ENCODE measurements at places on chromosomes 12 and 14. TPM values are rescaled to one million over a fixed set of nuclear protein-coding genes. Genes with fewer than 3 reads are reported as not detected.

The DCAF4 gene
- total RNA-seq: 6.6 TPM

The IL26 gene
- total RNA-seq: not detected

The TPI1 gene
- 189 TPM for total RNA-seq

The KLRB1 gene
- total RNA-seq: 0.84 TPM

The HCAR2 gene
- not detected for total RNA-seq

The SERPINA10 gene
- total RNA-seq: not detected

- H3K4me1 ChIP-seq: peaks cover 19% of the 10 kb centered on the region
Observed at GRCh38 chr12:6529291-6529737, 5.0 kb upstream of the GAPDH start.

- no peaks in the 10 kb centered on the region for H3K27me3 ChIP-seq
- H3K36me3 ChIP-seq: no peaks in the 10 kb centered on the region
- H3K27ac ChIP-seq: no peak overlapping the region
- DNase-seq: no peak
- H3K4me3 ChIP-seq: no peak overlapping the region
Observed at GRCh38 chr12:55983232-55983842, 9.5 kb downstream of the RAB5B start.

DNA sequence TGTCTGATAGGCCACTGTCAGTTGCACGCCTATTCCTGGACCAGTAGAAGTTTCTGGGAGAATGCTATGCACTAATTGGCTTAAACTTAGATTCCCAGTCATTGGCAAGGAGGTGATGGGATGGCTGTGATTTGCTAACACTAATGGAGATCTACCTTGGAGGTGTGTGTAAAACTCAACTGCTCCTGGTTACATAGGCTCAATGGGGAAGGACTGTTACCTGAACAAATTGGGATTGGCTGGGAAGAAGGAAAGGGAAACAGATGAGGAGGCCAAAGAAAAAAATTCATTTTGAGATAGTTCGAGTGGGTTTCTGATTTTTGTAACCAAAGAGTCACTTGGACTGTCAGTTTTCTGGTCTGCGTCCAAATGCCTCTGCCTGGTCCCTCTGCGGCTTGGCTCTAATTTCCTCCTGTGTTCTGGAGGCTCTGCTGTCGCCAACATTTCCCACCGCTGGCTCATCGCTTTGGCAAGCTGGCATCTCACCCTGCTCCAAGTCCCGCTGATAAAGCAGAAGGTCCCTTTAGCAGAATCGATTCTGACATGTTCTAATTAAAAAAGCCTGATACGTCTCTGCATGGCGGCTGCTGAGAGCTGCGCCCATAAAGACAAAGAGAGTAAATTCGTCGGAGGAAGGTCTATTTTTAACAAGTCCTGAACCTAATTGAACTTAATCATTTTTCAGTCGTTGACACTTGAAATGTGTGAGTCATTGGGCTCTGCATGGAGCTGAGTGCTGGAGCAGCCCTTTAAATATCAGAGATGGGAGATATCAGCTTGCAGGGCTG lies 2.0 kb upstream of the CCDC63 start:
- H3K36me3 ChIP-seq: no peaks in the 10 kb centered on the region
- H3K4me1 ChIP-seq: no peaks in the 10 kb centered on the region
- DNase-seq: no peak

- DNase-seq: no peak
- no peak overlapping the region for H3K4me3 ChIP-seq
- H3K27ac ChIP-seq: no peak overlapping the region
- H3K36me3 ChIP-seq: no peaks in the 10 kb centered on the region
Observed at GRCh38 chr12:26402648-26403047, 207.3 kb downstream of the SSPN start.

DNA sequence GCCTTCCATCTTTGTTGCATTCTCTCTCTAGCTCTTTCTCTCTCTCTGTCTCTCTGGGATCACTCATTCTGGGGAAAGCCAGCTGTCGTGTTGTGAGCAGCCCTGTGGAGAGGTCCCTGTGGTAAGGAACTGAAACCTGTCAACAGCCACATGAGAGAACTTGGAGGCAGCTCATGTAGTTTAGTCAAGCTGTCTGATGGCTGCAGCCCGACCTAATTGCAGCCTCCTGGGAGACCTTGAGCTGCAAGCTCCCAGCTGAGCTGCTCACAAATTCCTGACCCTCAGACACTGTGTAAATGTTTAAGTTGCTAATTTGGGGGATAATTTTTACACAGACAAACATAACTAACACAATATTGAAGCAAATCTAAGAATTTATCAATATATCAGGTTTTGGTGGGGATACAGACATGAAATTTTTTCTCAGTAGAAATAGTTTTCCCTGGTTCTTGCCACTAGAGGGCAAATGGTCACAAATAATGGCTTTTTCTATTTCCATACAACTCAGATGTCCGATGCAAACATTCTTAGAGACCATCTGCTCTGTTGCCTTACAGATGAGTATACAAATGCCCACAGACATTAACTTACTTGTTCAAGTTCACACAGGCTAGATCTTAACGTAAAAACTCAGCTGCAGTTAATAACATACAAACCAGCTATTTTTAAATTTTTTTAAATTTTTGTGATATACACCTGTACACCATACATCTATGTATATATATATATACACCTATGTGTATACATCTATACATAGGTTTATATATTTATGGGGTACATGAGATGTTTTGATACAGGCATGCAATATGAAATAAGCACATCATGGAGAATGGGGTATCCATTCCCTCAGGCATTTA lies 15.5 kb upstream of the KRR1 start:
- no peak overlapping the region for H3K27ac ChIP-seq
- no peaks in the 10 kb centered on the region for H3K4me1 ChIP-seq
- H3K27me3 ChIP-seq: no peaks in the 10 kb centered on the region
- no peaks in the 10 kb centered on the region for H3K36me3 ChIP-seq
- no peak for DNase-seq

- H3K4me1 ChIP-seq: no peaks in the 10 kb centered on the region
- no peak overlapping the region for H3K27ac ChIP-seq
- DNase-seq: no peak
- H3K36me3 ChIP-seq: no peaks in the 10 kb centered on the region
- H3K27me3 ChIP-seq: peaks cover 34% of the 10 kb centered on the region
Observed at GRCh38 chr12:202081-202731, 11.8 kb downstream of the SLC6A12 start.

DNA sequence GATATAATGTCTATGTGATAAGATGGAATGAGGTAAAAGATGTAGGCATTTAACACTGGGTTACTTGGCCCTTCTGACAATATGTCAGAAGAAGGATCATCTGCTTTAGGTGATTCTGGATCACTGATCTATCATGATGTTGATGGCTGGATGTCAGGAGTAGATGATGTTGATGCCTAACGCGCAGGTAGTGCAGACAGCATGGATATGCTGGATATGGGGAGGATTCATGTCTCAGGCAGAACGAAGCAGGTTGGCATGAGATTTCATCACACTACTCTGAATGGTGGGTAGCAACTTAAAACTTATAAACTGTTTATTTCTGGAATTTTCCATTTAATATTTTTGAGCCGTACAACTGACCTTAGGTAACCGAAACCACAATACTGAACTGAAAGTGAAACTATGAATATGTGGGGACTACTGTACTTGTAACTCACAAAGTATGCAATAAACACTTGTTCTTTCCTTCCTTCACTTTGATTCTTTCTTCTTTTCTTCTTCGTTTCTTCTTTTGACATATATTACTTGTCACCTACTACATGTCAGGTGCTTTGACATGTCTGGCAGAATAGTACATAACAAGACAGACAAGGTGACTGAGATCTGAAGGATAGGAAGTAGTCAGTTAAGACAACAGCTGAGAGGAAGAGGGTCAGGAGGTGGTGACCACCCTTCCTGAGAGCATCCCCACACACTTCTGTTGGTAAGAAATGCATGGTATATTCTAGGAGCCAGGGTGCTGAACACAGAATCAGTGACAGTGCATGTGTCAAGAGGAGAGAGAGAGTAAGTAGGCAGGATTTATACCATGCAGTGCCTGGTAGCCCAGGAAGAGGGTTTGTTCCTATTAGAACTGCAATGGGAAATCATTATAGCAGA lies 238.8 kb downstream of the PPFIA2 start:
- no peak overlapping the region for H3K27ac ChIP-seq
- no peaks in the 10 kb centered on the region for H3K4me1 ChIP-seq
- no peak for DNase-seq
- H3K36me3 ChIP-seq: no peaks in the 10 kb centered on the region
- H3K27me3 ChIP-seq: no peaks in the 10 kb centered on the region

- no peaks in the 10 kb centered on the region for H3K27me3 ChIP-seq
- DNase-seq: no peak
- H3K36me3 ChIP-seq: no peaks in the 10 kb centered on the region
- H3K27ac ChIP-seq: no peak overlapping the region
Observed at GRCh38 chr12:16857456-16857923, 251.5 kb upstream of the LMO3 start.

GRCh38 chr14:103656031-103656755 lies 27.2 kb downstream of the KLC1 start:
- DNase-seq: no peak
- no peak overlapping the region for H3K4me3 ChIP-seq

- H3K36me3 ChIP-seq: no peaks in the 10 kb centered on the region
- peaks cover 21% of the 10 kb centered on the region for H3K4me1 ChIP-seq
- no peak overlapping the region for H3K4me3 ChIP-seq
- no peaks in the 10 kb centered on the region for H3K27me3 ChIP-seq
- no peak overlapping the region for H3K27ac ChIP-seq
Observed at GRCh38 chr12:54286042-54287030, 5.8 kb downstream of the HNRNPA1 start.

DNA sequence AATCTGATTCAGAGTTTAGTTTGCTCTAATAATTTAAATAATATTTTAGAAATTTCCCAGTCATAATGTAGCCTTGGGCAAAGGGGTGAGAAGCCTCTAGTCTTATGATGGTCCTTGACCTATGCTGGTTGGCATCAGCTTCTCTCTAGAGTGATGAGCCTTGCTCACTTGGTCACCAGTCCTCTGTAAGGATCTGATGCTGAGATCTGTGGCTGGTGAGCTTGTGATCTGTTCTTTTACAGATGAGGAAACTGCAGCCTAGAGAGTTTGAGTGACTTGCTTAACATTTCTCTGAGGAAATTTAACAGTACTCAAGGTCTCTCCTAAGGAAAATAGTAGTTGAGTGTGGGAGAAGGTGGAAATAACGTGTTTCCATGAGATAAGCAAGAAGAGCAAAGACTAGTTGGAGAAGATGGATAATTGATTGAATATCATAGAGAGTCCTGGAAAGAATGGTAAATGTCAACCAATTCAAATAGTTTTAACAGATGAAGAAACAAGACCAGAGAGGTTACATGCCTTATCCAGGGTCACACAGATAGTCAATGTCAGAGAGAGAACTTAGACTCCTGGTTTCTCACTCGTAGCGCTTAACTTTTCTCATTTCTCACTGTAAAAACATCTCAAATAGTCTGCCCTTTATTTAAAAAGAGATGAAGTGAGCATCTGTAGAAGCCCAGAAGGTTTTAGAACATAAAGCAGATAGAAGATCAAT lies 89.7 kb upstream of the ETV6 start:
- H3K27me3 ChIP-seq: no peaks in the 10 kb centered on the region
- no peaks in the 10 kb centered on the region for H3K4me1 ChIP-seq
- H3K4me3 ChIP-seq: no peak overlapping the region
- H3K27ac ChIP-seq: no peak overlapping the region
- DNase-seq: no peak
- no peaks in the 10 kb centered on the region for H3K36me3 ChIP-seq
